ENCODE measurements at places on chromosomes 13 and 19. TPM values are rescaled to one million over a fixed set of nuclear protein-coding genes. Genes with fewer than 3 reads are reported as not detected.

The MEIOSIN gene
- not detected for total RNA-seq

The ZNF700 gene
- total RNA-seq = 14.5 TPM

The ZNF564 gene
- 5.6 TPM for total RNA-seq

The ZNF829 gene
- total RNA-seq = 7.1 TPM

The CALR3 gene
- not detected for total RNA-seq

The SHISA7 gene
- not detected for total RNA-seq

The SWSAP1 gene
- total RNA-seq = 1.5 TPM

The GIPC3 gene
- 0.48 TPM for total RNA-seq

The HOMER3 gene
- total RNA-seq = 0.46 TPM

The GSX1 gene
- not detected for total RNA-seq

The C5AR2 gene
- not detected for total RNA-seq

The FFAR2 gene
- total RNA-seq = not detected

The DIAPH3 gene
- 28.5 TPM for total RNA-seq

The ZNF667 gene
- total RNA-seq = 4.1 TPM

The ZNF571 gene
- total RNA-seq = 2.9 TPM

The CCDC169 gene
- 0.30 TPM for total RNA-seq

The SIAH3 gene
- 0.19 TPM for total RNA-seq

The ERICH4 gene
- total RNA-seq = not detected

The DUS3L gene
- total RNA-seq = 63.9 TPM

The CCDC97 gene
- 21.4 TPM for total RNA-seq

The KLF2 gene
- 0.90 TPM for total RNA-seq

The TDRD12 gene
- 0.12 TPM for total RNA-seq

The MISP gene
- total RNA-seq = 0.07 TPM

The ZNF729 gene
- not detected for total RNA-seq

The LRG1 gene
- 0.57 TPM for total RNA-seq

The ACP5 gene
- 10.3 TPM for total RNA-seq

The OR10H1 gene
- not detected for total RNA-seq

The POSTN gene
- not detected for total RNA-seq

The TMPRSS9 gene
- total RNA-seq = not detected

The ZGLP1 gene
- 3.3 TPM for total RNA-seq
